T1000 (cell line): ENCODE measurements at places on chromosomes 1 and 21.

DNA sequence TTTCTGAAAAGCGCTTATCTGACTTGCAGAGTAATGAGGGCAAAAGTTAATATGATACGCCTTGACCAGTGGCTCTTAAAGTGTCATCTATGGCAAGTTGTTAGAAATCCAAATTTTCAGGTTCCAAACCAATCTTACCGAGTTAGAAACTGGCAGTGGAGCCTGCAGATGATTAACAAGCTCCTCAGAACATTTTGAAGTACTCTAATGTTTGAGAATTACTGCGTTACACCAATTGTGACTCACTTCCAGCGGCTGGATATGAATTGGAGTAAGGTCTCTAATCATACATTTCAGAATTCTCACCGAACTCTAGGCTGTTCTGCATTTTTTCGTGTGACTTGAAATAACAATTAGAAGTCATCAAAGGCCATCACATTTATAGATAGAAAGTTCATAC lies 73.5 kb upstream of the TMPRSS15 start:
- DNase-seq, result no peak

DNA sequence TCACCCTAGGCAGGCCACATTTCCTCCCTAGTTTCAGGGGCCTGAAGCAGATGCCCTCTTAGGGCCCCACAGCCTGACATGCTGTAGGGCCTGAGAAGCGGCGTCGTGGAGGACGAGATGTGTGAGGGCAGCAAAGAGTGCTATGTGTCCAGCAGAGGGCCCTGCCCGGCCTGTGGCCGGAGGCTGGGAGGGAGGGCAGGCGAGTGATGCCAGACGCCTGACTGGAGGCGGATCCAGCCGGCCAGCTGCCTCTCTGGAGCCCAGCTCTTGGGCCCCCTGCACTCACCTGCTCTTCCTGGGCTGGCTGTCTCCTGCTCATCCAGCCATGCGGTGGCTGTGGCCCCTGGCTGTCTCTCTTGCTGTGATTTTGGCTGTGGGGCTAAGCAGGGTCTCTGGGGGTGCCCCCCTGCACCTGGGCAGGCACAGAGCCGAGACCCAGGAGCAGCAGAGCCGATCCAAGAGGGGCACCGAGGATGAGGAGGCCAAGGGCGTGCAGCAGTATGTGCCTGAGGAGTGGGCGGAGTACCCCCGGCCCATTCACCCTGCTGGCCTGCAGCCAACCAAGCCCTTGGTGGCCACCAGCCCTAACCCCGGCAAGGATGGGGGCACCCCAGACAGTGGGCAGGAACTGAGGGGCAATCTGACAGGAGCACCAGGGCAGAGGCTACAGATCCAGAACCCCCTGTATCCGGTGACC lies at the start of gene GPR37L1:
GPR37L1 (plus strand) TSS at position 279 of the 697 bp plus-strand sequence; CDS start at position 326, 47 bp downstream.
- DNase-seq, result no peak

DNA sequence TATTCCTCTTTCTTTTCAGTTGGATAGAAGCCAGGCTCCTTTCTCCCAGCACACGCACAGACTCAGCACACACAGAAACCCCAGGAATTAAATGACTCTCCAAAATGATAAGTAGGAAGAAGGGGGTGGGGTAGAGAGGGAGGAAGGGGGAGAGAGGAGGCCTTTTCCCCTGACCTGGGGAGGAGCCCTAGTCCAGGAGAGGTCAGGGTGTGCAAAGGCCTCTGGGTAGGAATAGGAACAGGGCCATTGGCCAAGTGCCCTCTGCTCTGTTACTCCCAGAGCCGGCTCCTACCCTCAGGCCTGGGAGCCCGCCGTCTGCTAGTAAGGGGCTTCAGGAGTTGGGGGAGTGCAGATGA lies 35.6 kb upstream of the PUM1 start:
- DNase-seq, result no peak

GRCh38 chr1:67390041-67390887 lies 39.9 kb downstream of the SERBP1 start:
- DNase-seq, result no peak

GRCh38 chr1:29789221-29789909 lies 553.0 kb downstream of the PTPRU start:
- DNase-seq, result no peak
